ENCODE measurements at places on chromosomes 4 and X.

DNA sequence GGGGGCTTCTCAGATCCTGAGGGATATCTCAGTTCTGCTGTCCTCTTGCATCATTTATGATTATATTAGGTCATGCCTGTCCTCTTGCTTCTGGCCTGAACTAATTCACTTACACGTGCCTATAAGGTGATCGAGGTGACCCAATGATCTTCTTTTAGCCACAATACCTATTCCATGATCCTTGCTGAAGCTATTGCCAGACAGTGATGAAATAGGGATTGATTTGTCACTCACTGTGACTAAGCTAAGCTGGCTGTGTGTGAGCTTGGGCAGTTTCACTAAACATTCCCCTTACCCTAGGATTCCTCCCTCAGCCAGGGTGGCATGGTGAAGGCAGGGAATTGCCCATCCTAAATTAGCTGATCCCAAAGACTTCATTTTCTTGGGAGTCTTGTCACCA lies 19.0 kb downstream of the HADH start:
- no peak for DNase-seq

- DNase-seq, result no peak
Measured at GRCh38 chr4:1012034-1012739, 761 bp downstream of the FGFRL1 start.

GRCh38 chr4:41221850-41222645 lies 7.7 kb upstream of the APBB2 start:
- no peak for DNase-seq

DNA sequence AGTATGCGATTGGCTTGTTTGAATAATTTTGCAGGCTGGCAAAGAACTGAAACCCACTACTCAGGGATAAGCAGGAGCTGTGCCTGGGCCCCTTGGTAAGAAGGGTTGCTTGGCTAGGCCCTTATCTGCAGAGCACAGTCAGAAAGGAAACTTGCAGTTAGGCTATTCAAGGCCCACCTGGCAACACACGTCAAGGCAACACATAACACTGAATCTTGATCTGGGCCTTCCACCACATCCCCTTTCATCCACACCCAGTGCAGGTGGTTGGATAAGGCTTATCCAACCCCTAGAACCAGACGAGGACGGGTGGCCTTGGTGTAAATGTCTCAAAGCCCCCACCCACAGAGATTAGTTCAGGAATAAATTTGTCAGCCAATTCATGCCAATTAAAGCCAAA lies 72.8 kb upstream of the NEIL3 start:
- no peak for DNase-seq

- DNase-seq, result no peak
Measured at GRCh38 chrX:154737136-154737535, 13.7 kb downstream of the GAB3 start.

DNA sequence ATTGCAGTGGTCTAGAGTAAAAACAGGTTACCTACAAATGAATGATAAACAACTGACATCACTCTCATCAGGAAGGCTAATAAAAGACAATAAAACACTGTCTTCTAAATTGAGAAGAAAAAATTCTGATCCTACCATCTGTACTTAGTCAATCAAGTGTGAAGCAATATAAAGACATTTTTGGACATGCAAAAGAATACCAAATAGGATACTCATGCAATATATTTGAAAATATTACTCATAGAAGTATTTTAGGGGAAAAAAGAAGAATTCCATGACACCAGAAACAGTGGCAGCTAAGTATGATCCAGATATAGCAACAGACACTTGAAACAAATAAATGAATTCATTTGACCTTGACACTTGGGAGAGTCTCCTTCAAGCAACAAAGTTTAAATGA lies 63.8 kb upstream of the FAM120C start:
- no peak for DNase-seq

DNA sequence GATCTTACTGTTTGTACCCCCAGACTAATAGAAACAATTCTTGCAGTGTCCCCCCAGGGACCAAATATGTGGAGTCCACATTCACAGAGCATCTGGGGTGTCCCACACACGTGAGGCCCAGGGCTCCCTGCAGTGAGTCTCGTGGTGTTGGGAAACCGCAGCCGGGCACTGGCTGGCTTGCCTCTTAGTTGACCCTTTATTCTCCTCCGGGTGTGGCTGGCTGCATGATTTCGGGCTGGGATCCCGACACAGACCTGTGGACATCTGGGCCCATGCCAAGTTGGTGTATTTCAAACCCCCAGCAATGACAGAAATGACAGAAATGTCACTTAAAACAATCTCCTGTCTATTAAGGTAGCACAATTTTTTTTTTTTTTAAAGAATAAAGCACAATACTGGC lies 15.6 kb upstream of the CLDN24 start:
- no peak for DNase-seq

DNA sequence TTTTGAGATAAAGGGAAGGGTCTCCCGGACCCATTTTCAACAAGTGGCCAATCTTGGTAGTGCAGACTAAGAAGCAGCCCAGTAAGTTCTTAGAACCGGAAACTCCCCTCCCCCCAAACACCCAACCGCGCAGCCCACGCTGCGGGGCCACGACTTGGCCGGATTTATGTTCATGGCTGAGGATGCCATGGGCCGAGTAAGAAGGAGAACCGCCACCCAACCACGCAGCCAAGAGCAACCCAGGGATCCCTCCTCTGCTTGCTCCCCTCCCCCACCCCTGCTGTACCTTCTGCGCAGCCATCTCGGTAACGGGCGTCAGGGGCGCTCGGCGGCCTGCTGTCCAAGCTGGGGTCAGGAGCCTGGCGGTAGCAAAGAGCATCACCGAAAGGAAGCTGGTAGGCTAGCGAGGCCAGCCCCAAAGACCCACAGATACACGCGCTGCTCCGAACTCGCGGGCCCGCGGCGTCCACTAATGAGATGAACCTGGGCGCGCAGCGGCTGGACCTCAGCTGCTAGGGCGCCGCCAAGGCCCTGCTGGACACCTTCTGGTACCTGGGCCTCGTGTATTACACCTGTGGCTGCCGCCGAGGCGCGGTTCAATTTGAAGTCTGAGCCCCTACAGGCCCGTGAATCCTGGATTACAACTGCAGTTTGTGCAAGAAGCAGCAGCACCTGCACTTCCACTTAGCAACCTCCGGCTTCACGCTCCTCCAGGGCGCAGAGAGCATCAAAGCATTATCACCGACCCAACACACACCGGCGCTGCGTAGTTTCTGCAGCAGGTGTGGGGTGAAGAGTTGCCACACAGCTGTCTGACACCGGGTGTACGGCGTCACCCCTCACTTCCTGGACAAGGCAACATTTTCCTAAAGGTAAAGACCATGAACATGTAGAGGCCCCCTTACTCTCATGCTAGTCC lies 63.4 kb downstream of the NUDT10 start:
- DNase-seq, result no peak

DNA sequence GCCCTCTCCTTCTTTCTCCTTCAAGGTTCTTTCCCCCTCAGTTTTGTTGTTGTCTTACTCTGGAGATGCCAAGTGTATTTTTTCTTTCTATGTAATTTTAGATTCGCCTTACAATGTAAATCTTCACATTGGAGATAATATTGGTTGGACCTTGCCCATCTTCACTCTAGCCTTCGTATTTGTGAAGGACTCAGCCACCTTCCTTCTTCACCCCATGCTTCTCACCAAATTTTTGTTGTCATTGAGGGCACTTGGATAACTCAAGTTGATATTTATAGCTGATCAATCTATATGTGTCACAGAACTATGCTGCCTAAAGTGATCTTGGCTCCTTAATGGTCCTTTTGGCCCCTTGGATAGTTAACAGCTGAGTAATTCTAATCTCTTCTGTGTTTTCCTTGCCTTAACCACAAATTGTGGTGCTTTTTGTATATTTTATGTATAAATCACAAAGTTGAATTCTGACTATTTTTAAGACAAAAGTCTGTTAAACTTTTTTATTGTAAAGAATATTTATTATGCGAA lies 6.5 kb downstream of the SPRY1 start:
- DNase-seq, result no peak

GRCh38 chrX:50161127-50161526 lies 39.7 kb downstream of the AKAP4 start:
- DNase-seq, result no peak

- DNase-seq, result no peak
Measured at GRCh38 chrX:129655547-129656249, 942 bp upstream of the APLN start.
